ENCODE measurements at places on chromosomes 11 and 22.

- peak; percentile 11 for DNase-seq
These were observed 15.3 kb upstream of the ZC3H12C start for GRCh38 chr11:110077831-110078325.

DNA sequence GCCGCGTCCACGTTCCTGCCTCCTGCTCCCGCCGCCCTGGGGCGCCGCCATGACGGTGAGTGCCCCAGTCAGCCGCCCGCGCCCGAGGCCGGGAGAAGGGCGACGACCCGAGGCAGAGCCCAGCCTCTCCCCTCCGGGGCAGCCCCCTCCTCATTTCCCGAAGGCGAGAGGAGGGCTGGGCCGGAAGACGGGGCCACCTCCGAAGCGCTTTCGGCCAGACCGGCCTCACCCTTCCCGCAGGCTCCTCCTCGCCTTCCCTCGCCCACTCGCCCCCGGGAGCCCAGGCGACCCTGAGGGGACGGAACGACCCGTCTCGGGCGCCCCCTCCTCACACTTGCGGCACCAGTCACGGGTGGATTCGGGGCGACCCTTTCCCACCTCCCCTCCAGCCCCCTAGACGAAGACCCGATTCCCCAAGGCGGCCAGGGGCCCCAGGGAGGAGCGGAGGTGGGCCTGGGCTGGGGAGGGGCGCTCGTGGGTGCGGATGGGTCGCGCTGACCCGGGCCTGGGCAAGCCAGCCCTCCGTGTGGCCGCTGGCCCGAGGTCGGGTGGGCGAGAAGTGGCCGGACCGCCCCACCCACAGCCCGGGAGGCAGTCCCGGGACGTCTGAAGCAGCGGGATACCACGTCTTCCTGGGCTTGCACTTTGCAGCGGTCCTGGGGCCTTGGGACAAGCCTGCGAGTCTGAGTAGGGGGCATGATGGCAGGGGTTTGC, 49.7 kb downstream of the TRIOBP start:
- peak; percentile 28 for DNase-seq

DNA sequence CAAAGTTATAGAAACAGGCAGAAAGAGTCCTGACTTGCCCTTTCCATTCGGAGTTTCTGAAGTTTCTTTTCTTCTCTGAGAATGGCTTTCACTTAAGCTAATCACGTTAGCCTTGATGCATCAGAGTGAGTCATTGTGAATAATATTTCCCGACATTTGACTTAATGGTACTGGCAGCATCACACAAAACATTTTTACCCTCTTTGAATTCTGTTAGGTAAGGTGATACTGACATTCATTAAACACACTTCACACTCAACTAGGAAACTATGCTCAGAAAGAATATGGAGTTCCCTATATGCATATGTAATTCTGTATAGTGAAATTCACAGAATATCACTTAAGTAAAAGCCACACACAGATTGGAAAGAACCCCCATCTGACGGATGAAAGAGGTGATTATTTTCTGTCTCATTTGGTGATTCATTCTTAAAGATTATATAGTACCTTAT, 120.8 kb upstream of the ARHGAP20 start:
- DNase-seq, result no peak

DNA sequence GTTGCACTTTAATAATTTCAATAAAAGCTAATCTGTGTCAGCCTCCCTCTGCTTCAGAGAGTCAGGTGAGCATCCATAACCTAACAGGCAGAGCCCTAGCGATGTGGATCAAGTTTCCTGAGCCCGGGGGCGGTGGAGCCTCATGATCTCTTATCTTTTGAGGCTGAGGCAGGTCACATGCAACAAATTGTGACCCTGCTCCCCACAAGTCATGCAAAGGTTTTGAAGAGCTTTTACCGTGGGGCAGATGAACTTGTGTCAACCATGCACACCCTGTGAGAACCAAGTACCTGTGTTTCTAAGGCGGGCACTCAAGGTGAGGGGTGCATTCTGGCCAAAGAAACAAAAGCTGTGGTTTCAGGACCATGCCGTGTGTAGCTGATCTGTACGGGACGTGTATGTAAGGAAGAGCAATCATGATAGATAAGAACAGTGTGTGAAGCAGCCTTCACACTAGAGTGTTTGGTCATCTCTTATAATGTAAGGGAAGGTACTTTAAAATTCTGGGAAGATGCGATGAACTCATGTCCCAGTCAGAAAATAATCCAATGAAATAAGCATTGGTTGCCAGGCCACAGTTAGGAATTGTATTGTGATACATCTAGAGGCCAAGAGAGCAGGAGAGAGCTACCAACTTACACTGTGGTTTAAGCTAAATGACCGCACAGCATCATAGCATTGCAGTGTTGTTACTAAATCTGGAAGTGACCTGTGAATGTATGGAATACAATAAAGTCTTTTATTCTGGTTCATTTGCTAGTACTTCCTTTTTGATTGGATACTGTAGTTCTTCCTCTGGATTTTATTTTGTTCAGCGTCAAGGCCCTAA, 49.8 kb downstream of the DKK3 start:
- DNase-seq, result no peak

DNA sequence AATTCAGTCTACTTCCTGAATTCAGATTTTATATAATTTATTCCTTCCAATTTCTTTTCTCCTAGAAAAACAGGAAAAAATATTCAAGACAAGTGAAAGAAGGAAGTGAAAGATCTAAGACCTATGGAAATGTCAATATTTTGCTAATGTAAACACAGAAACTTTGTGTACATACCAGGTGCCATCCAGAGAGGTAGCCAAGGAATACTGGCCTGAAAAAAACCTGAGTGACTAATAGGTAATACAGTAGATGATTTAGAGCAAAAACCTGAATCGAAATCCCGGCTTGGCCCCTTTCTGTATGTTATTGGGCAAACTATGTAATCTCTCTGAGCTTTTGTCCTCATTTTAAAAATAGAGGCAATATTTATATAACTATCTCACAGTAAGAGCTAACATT, 59.2 kb upstream of the FSHB start:
- DNase-seq, result no peak

DNA sequence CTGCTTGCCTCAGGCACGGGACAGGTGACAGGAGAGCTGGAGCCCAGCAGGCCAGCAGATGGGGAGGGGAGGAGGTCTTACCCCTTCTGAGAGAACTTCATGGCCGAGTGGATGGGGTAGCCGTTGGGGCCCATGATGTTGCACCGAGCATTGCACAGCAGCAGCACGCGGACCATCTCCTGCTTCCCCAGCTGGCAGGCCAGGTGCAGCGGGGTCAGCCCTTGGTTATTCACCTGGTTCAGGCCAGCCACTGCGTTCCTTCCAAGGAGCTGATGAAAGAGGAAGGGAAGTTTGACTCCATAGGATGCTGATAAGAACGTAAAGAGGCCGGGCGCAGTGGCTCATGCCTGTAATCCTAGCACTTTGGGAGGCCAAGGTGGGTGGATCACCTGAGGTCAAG, 29.4 kb upstream of the BAIAP2L2 start:
- no peak for DNase-seq

DNA sequence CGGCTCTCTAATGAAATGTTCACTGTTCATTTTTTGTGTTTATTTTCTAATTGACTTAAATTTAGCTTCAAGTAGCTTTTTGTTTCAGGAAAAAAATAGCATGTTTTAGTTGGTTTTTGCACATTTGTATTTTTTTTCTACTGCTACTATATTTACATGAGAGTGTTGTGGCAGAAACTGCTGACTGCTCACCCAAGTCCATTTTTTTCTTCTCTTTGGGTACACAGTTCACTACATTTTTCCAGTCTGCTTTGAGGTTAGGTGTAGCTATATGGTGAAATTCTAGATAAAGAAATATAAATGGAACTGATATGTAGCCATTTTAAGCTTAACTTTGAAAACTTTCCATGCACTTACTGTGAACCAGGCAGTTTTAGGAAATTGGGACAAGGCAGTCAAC, 216.7 kb upstream of the C11orf87 start:
- no peak for DNase-seq

- no peak for DNase-seq
These were observed 1375.9 kb upstream of the RAG2 start for GRCh38 chr11:37973941-37974340.

- no peak for DNase-seq
These were observed 39.8 kb upstream of the PRSS23 start for GRCh38 chr11:86760577-86760976.

- no peak for DNase-seq
These were observed 60.4 kb downstream of the BMAL1 start for GRCh38 chr11:13338019-13338426.

- no peak for DNase-seq
These were observed 96.3 kb downstream of the PLEKHA7 start for GRCh38 chr11:16917941-16918340.

DNA sequence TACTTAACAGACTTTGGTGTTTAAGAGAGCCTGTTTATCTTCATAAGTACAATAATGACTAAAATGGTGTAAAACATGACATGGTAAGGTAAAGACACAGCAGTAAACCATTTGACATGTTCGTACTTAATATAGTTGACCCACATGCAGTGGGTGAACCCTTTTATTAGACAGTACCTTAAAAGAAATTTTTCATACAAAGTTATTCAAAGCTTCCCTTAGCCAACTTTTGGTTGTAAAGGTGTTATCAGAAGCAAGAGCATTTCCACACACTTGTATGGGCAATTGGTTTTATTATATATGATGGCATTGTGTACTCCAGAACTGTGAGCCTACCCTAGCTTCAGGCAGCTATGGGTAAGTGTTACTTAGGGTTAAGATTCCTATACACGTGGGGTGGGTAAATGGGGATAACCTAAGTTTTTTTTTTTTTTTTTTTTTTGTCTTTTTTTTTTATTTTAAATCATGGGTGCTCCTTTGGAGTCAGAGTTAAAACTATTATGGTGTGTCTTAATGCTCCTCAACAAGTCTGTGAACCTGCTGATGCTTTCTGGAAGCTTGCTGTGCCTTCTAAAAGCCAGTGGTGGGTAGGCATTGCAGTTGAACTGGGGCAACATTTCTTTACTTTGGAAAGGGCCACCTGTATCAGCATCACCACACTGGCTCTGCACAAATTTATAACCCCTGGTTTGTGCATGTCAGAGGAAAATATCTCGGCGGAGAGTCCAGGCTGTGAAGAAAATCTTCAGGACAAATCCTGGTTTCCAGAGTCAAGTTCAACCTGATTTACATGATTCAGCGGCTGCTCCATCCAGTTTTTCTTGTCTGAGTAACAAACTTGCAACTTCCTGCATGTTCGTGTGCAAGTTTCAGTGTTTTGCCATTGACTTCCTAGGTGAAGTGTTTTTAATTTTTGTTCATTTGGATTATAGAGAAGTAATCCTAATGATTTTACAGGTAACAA, 3.3 kb downstream of the PCF11 start:
- peak; percentile 27 for DNase-seq

DNA sequence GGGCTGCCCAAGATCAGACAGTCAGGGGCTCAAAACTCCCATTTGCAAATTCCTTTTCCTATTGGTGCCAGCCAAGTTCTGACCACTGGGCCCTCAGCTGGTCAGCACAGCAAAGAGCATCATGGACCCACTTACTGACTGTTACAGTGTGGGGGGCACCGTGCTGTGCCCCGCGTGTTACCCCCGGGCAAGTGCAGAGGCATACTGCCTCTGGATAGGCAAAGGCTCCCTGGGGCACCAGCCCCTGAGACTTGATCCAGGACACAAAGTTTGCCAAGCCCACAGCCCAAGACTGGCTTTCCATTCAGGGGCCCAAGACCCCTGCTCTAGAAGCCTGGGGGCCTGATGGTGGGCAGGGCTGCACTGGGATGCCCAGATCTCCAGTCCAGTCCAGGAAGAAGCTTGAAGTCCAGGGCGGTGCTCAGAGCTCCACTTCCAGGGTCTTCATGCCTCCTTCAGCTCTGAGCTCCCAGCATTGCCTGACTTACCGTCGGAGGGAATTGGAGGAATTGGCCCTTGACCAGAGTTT, 6.6 kb downstream of the LRRC32 start:
- DNase-seq, result no peak

DNA sequence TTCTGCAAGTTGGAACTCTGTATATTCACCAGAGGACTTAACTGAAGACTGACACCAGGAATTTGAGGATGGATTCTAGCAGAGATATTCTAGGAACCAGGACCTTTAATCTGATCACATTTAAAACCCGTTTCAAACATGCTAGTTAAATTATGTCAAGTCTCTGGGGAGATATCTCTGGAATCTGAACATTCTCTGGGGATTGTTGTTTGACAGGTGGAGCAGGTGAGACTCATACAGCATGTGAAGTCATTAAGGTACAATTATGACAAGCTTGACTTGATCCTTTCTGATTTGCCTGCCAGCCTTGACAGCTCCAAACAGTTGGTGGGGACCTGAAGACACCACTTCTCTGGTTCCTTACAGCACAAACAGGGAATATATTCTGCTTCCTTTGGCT, 100.3 kb downstream of the FAT3 start:
- no peak for DNase-seq

- peak; percentile 64 for DNase-seq
These were observed 94.4 kb downstream of the SCN3B start for GRCh38 chr11:123560006-123560405.

- DNase-seq, result no peak
These were observed 1066.9 kb downstream of the BRD1 start for GRCh38 chr22:48760481-48761390.

GRCh38 chr22:33835265-33835664, 85.0 kb downstream of the LARGE1 start:
- DNase-seq, result no peak
